RPMI7951 (cell line): ENCODE measurements at places on chromosomes 13 and 19.

DNA sequence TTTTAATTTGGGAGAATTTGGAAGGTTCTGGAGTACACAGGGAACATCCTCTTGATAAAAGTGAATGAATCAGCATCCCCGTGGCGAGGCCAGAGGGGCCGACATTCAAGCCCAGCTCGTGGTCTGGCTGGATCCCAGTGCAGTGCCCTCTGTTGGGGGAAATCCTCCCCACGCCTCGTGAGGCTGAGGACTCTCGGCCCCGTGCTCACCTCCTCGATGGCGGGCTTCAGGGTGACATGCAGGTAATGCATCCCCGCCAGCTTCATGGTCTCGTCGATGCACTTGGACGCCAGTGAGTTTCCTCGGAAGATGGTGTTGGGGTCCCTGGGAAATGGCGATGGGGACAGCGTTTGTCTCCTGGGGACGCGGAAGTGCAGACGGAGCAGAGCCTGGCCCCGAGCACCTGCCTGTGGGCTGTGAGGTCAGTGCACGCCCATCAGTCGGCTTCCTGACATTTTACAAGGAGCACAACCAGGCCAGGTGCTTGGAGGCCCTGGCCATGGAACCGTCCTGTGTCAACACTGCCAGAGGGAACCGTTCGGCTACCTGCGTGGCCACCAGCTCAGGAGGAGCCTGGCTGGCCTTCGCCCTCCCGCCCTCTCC, 43.3 kb upstream of the C13orf46 start:
- no peak for DNase-seq

GRCh38 chr19:39524495-39524894, 8.2 kb downstream of the EID2B start:
- no peak for DNase-seq

DNA sequence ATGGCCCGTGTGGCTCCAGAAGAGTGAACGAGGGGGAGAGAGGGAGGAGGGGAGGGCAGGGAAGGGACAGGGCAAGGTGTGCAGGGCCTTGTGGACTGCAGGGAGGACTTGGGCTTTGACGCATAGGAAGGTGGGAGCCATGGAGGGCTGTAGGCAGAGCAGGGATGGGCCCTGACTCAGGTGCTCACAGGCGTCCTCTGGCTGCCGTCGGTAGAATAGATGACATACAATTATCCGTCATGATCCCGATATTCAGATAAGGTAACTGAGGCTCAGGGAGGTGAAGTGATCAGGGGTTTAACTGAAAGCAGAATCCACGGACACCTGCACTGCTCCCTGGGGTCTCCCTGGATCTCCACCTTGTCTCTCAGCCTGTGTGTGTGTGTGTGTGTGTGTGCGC, 3.4 kb downstream of the C3 start:
- DNase-seq, result no peak

DNA sequence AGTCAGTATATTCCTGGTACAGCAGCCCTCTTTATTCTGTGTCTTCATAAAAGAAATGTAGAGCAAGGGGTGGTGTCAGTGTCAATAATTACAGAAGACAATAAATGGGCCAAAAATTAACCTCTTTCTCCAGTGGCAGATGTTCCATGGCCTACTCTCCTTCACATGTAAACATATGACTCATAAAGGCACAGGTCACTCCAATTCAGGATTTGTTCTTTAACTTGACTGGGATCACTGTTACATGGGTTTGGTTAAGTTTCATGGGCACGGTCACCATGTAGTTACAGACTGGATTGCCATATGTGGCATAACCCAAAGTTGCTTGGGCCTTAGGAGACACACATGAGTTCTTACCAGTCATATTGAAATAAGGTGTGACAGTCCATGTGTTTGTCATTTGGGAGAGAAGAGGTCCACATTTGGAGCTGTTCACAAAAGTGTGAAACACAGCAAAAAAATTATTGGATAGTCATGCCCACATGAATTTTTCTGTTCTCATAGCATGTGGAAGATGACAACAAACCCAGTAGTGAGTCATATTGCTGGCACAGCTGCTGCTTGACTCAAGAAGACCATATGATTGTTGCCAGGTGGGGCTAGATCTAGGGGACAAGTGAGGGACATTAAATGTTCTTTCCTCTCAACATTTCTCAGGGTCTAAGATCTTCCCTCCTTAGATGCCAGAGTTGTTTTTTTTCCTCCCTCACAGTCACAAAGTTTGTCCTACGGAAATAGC, 68.1 kb upstream of the HTR2A start:
- DNase-seq, result peak; percentile 78

DNA sequence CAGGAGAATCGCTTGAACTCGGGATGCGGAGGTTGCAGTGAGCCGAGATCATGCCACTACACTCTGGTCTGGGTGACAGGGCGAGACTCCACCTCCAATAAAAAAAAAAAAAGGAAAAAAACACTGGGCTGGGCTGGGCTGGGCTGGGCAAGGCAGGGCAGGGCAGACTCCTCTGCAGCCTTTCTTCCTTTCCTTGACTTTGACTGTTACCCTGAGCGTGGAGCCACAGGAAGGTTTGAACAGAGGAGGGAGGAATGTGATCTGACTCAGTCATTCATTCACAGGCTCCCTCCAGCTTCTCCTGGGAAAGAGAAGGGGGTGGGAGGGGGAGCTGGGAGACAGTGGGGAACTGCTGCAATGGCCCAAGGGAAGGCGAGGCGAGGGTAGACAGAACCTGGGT, 2.7 kb upstream of the ACTN4 start:
- no peak for DNase-seq
